Upper lobe of left lung (tissue), 6 donors: ENCODE measurements at places on chromosomes 2 and 18.

DNA sequence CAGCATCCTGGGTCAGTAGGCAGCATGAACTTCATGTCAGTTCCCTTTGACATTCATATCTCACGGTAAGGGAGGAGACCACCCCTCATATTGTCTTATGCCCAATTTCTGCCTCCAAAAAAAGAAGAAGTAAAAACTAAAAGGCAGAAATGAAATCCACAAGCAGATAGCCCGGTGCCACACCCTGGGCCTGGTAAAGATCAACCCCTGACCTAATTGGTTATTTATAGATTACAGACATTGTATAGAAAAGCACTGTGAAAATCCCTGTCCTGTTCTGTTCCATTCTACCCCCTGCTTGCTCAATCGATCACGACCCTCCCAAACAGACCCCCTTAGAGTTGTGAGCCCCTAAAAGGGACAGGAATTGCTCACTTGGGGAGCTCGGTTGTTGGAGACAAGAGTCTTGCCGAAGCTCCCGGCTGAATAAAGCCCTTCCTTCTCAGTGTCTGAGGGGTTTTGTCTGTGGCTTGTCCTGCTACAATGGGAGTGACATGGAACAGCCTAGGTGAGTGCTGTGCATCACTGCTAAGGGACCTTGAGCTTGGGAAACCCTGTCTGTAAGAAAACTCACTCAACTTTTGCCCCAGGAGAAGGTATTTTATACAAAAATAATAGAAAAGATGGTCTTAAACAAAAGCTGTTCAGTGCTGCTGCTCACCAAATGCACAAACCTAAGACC is 11.1 kb downstream of the NDUFV2 start:
- no peak for DNase-seq

DNA sequence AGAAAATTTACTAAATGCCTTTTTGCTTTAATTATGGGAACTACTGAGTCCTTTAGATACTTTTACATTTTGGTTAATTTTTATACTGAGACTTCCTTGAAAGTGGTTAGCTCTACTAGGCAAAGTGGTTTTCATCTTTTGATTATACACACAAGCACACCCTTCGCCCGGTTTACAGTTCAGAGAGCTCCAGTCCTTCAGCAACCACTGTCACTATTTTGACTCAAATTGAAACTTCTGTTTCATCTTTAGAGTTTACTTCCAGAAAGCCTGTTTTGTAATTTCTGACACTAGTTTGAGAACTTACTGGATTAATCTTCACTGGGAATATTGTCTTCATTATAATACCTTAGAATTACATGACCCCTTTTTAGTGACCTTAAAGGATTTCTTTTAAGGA is 140.3 kb upstream of the FOSL2 start:
- DNase-seq, result no peak

- DNase-seq, result no peak
These were observed 16.9 kb upstream of the ALPP start for GRCh38 chr2:232361646-232362045.

- DNase-seq, result no peak
These were observed 39.5 kb downstream of the CERS6 start for GRCh38 chr2:168495524-168495923.

- DNase-seq, result no peak
These were observed 59.7 kb downstream of the XDH start for GRCh38 chr2:31354837-31355236.

- DNase-seq, result no peak
These were observed 232.7 kb upstream of the COPS8 start for GRCh38 chr2:236852977-236853374.

GRCh38 chr2:69030800-69031428 is 17.9 kb downstream of the ANTXR1 start:
- DNase-seq, result no peak

DNA sequence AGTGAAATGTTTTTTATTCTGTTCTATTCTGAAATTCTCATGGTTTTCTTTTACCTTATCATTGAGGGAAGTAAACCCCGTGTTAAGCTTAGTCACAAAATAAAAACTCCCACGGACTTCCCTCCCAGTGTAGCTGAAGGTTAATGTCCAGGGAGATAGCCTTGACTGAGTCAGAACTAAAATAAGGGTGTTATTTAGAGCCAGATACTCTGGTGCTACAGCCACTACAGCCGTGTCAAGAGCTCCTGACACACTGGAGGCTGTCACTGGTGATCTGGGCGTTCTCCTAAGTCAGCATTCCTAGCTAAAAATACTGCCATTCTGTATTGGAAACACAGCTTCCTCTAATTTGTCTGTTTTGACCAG is 82.0 kb upstream of the RANBP2 start:
- DNase-seq, result no peak

DNA sequence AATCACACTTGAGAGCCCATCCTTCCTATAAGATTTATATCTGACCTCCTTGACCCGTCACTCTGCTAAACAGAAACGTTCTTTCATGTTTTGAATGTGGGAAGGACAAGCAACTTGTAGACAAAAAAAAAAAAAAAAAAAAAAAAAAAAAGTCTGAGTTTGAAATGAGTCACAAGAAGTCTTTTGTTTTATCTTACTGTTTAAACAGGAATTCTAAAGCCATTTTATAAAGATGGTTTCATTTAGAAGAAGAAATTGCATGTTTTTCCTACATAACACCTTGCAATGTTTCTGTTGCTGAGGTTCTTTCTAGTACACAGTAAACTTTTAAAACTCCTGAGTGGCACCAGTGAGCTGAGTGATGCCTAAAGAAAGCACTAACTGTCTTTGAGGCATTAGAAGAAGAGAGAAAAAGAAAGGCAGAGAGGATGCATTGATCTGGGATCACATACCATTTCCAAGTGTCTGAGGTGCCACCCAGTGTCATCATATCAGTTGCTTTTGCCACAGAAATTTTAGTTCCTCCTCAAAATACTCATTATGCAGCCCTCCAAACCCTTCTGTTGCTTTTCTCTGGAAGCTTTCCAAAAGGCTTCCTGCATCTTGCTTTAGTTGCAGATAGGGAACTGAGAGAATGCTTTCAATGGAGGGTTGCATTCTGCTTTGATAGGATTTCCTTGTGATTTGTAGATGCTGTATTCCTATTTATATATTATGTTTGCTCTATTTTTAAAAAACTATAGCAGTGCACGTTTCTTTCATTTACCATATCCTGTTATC is 69.1 kb downstream of the ACVR2A start:
- no peak for DNase-seq

- no peak for DNase-seq
These were observed 34.2 kb downstream of the ASXL2 start for GRCh38 chr2:25844089-25844488.

GRCh38 chr18:2958819-2959298 is 54.1 kb downstream of the LPIN2 start:
- peak; percentile 56 for DNase-seq

- no peak for DNase-seq
These were observed 45.1 kb downstream of the ATIC start for GRCh38 chr2:215356948-215357461.

DNA sequence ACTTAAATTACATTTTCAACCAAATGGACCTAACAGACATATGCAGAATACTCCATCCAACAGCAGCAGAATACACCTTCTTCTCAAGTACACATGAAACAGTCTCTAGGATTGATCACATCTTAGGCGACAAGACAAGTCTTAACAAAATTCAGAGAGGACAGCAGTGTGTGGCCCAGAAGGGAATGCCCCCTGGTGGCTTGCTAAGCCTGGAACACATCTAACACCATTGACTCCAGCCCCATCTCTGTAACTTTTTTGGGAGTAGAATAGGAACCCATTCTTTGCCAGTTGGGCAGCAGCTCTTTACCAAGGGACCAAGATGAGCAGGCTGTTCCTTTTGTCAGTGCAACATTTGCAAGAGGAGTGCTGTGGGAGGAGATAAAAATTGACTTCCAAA is 249.9 kb downstream of the PLCL1 start:
- no peak for DNase-seq

GRCh38 chr2:178450524-178450773 is 526 bp downstream of the PRKRA start:
- peak; percentile 87 for DNase-seq

DNA sequence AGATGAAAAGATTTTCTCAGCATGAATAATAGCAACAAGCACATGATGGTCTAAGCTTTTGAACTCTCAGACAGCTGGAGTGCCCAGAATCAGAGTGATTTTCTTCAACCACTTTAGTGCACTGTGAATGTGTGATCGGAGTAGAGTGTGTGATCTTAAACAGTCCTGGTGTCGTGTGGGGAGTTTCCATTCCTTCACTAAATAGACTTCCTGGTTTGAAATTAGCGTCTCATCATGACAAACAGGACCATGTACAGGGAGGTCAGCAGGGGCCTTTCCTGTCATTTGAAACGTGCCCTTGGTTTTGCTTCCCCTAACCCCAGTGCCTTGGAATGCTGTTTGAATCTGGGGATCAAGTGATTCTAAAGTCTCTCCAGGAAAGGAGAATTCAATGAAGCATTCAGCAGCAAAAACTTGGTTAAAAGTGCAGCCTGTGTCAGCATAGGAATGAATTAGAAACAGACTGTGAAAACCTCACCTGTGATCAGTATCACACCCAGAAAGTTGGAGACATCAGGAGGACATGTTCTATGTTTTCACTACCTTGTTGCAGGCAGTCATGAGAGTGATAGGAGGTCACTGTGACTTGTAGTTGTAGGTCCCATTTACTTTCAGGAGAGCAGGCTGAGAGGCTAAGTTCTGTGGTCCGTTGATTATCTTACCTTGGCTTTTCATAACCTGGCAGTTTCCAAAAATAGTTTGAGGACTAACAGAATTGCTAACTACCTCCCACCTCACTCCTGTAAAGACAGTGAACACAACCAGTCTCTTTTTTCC is 400.3 kb downstream of the MTX2 start:
- no peak for DNase-seq

GRCh38 chr2:75705921-75706320 is 4.8 kb downstream of the GCFC2 start:
- no peak for DNase-seq

DNA sequence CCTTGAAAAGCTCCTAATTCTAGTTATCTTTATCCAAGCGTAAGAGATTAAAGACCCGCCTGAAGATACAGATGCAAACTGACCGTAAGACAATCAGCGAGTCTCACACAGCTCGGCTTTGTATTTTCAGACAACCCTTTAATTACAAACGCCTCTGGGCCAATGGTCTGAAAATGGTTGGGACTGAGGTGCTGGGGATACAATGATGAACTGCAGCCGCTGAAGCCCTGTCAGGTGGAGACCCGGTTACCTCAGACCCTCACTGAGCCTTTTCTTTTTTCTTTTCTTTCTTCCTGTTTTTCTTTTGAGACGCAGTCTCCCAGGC is 715 bp upstream of the CFAP36 start:
- no peak for DNase-seq

GRCh38 chr2:168568476-168569267 is 112.6 kb downstream of the CERS6 start:
- no peak for DNase-seq

DNA sequence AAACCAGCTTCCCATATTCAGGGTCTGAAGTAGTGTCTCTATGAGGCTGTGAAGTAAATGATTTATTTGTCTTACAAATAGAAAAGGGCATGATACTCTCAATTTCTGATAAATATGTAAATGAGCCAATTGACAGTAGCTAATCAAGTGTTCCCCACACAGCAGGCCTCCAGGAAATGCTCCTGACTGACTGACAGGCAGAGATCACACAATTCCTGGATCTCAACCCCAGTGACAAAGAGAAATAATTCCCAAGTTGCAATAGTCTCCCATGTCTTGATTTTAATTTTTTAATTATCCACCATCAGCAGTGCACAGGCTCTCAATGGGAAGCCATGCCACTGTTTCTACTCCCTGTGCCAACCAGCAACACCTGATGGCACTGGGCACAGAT is 390.4 kb downstream of the SOX11 start:
- DNase-seq, result no peak

DNA sequence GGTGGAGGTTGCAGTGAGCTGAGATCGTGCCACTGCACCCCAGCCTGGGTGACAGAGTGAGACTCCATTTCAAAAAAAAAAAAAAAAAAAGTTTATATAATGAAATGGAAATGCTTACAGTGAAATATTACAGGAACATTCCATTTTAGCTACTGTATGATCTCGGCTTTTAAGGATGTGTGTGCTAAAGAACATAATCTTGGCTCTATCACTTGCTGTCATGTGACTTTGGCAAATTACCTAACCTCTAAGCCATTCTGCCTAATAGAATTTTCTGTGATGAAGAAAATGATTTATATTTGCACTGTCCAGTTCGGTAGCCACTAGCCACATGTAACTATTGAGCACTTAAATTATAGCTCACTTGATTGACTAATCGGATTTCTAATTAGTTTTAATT is 36.3 kb downstream of the SMAD4 start:
- DNase-seq, result no peak

- no peak for DNase-seq
These were observed 62.3 kb downstream of the ADCYAP1 start for GRCh38 chr18:966759-967576.

- no peak for DNase-seq
These were observed 16.9 kb downstream of the TGIF1 start for GRCh38 chr18:3466872-3467271.

GRCh38 chr18:21315741-21316197 is 73.7 kb downstream of the GREB1L start:
- DNase-seq, result no peak

GRCh38 chr2:41621095-41621494 is 426.7 kb upstream of the PKDCC start:
- no peak for DNase-seq

GRCh38 chr18:26386441-26386840 is 160.2 kb downstream of the TAF4B start:
- no peak for DNase-seq

- peak; percentile 42 for DNase-seq
These were observed 30.1 kb downstream of the TMEM18 start for GRCh38 chr2:647003-647560.

- no peak for DNase-seq
These were observed 47.7 kb upstream of the SCG2 start for GRCh38 chr2:223649554-223650533.

- no peak for DNase-seq
These were observed 438.0 kb upstream of the CDH20 start for GRCh38 chr18:60895181-60895580.

DNA sequence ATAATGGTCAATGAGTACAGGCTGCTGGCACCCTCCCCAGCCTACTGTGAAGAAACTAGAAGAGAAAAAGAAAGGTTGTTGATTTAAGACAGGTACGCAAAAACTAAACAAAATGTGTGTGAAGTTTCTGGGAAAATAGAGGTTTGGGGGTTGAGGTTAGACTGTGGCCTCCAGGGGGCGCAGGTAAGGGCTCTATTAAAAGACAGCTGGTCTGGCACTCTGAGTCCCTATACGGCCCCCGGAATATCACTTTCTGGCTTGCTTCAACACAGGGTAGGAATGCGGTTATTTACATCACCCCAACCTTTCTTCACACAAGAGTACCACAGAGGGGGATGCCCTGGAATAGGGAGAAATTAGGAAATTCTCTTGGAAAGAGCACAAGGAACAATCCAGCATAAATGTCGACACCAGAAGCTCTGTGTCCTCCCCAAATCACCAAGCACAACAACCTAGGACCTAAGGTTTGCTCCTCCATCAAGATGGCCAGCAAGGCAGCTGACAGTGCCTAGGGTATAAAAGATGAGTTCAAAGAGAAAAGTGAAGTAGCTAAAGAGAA is 480.8 kb upstream of the KLHL29 start:
- DNase-seq, result peak; percentile 24

- no peak for DNase-seq
These were observed 251.4 kb downstream of the KLHL29 start for GRCh38 chr2:23636426-23636825.
